ENCODE measurements at places on chromosomes 1 and 21.

GRCh38 chr1:213883618-213884017 is 104.2 kb upstream of the PROX1 start:
- no peak for DNase-seq

DNA sequence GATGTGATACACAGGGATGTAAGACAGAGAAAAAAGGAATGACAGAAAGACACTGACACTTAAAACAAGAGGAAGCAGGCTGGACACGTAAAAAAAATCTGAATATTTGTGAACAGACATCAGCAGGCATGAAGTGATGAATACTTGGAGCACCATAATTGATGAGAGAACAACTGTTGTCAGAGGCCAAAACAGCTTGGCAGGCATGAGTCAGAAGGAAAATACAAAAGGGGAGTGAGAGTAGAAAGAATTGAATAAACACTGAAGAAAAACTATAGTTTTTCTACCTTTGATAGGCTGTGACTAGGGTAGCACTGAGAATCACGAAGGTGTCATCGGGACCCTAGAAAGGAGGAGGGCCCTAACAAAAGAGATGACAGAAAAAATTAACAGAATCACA is 21.6 kb upstream of the GUCA2A start:
- no peak for DNase-seq

DNA sequence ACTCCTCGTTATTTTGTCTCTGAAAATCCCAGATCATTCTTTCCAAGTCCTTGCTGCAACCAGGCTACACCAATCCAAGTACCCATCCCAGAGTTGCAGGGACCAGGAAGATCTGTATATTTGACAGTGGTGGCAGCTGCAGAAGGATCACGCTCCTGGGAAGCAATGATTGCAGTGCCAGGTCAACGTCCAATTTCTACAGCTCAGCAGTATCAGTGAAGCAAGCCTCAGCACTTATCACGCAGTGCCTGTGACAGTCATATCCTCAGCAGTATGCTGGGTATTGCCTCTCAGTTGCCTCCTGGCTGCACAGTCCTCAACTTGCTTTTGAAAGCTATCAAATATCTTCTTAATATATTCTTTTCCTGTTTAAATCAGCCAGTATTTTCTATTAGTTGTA is 66.7 kb downstream of the BARHL2 start:
- no peak for DNase-seq

GRCh38 chr1:220226752-220227151 is 45.5 kb downstream of the RAB3GAP2 start:
- no peak for DNase-seq

- DNase-seq: no peak
Measured at GRCh38 chr1:33392206-33392605, 38.7 kb downstream of the PHC2 start.

DNA sequence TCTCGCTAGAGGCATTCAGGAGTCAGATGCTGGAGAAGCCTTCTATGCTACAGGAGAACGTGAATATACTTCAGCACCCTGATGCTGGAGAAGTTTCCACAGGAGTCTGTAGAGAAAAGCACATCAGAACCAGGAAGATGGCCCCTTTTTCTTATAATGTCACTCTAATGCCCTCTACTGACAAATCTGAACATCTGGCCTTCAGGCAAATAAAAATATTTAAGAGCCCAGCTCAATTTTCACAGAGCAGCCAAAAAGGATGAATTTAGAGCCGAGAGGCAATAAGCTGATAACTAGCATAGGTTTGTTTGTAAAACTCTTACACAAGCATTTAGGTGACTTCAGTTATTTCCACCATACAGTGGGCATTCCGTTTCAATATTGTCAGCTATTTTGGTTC is 3.8 kb upstream of the RRP15 start:
- no peak for DNase-seq

DNA sequence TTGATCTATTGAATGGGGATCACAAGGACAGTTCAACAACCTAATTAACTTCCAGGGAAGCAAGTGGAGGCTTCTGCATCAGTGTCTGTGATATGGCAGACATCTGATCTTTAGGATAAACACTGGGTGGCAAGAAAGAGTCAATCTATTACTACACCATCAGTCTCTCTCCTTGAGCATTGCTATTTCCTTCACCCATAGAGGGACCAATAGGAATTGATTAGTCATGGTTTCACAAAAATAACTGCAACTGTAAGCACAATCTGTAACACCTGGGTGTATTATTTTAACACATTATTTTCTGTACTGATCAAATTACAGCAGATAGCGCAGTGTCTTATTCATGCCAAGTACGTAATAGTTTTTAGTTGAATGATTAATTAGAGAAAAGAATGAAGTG is 50.3 kb downstream of the USP24 start:
- DNase-seq: no peak

DNA sequence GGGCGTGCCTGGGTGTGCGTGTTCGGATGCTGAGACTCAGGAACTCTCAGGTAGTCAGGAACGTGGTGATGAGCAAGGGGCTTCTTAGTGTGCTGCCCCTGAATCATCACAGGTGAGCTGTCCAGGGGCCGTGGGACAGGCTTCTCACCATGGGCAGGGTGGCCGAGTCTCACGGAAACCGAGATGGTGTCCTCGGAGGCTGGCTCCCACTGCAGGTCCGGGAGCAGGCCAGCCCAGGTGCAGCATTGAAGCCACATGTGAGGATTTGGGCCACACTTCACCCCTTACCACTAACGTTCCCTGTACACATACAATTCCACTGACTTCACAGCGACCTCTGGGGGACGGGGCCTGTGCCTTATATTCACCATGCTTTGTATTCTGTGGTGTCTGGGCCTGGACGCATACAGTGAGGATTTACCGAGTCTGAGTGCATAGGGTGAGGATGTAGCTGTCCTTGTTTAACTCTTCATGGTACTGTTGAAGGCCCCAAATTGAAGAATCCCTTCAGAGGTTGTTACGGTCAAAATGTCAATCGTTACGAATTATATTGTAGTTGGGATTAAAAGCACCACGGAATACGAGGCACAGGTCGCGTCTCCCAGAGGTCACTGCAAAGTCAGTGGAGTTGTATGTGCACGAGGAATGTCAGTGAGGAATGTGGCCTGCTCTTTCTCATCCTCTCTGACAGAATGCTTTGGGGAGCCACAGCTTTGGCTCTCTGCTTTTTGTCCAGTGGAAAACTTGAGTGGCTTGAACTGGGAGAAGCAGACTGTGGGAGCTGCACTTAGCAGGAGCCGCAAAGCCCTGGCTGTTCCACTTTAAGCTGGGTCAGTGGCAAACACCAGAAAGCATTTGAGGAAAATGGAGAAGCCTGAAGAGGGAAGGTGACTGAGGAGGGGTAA is 95.3 kb downstream of the MTR start:
- DNase-seq: no peak

- DNase-seq: no peak
Measured at GRCh38 chr1:212612041-212612961, 3.7 kb downstream of the ATF3 start.

- DNase-seq: no peak
Measured at GRCh38 chr1:96741335-96741734, 19.8 kb downstream of the PTBP2 start.

DNA sequence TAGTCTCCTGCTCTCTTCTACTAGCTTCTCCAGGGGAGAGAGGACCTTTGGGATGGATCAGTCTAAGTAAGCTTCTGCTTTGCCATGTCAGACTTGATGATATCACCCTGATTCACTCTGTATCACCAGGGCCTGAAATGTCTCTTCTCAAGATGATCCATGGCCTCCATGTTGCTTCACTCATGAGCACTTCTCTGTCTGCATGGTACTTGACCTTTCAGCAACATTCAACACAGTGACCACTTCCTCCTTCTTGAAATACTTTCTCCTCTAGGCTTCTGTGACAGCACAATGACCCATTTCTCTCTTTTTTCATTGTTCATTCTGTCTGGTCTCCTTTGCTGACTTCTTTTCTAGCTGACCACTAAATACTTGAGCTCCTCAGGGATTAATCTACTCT is 35.3 kb upstream of the NGF start:
- DNase-seq: peak; percentile 13

DNA sequence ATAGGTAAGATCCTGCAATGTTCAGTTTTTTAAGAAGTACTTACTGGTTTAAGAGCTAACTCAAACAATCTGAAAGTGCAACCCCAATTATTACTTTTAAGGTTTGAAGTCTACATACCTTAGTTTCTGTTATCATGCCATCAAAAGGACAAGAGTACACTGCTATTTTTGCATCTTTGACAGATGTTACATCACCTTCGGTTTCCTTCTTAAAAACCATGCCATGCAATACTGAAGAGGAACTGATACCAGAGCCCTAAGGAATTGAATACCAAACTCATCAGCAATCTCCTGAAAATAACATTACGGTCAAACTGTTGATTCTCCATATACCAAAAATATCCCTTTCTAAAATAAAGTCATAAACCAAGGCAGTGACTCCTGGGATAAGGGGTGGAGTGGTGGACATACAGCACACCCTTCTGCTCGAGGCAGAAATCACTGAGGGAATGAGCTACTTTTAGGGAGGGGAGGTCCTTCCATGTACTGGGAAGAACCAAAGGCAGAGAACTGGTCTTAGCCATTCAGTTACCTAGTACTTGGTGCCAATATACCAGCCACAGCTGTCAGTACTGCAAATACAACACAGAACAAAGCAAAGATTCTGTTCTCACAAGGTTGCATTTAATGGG is 8.5 kb downstream of the CCT8 start:
- DNase-seq: no peak

DNA sequence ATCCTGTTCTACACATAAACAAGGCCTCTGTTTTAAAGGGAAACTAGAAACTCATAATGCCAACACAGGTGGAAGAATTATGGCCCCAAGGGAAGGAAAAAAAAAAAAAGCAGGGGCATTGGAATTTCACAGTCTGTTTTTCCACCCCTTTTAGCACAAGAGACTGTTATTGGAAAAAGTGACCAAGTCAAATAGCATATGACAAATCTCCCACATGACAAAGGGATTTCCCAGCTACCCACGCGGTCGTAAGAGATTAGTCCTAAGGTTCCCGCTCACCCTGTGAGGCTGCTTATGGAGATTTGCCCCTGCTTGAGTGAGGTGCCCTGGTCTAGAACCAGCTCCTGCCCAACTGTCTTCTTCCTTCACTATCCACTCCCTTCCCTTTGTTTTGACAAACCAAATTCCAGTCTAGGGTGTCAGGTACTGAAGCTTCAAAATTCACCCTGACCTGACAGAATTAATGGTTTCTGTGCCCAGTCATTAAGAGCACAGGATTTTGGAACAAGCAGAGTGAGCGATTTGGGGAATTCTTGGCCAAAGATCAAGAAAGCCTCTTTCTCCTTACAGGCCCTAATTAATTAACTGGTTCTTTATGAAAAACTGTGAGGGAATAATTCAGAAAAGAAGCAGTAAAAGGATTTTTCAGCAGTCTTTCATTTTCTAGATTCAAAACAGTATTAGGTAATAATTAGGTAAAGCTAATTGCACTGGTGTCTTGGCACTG is 107.3 kb downstream of the NMNAT2 start:
- DNase-seq: no peak

DNA sequence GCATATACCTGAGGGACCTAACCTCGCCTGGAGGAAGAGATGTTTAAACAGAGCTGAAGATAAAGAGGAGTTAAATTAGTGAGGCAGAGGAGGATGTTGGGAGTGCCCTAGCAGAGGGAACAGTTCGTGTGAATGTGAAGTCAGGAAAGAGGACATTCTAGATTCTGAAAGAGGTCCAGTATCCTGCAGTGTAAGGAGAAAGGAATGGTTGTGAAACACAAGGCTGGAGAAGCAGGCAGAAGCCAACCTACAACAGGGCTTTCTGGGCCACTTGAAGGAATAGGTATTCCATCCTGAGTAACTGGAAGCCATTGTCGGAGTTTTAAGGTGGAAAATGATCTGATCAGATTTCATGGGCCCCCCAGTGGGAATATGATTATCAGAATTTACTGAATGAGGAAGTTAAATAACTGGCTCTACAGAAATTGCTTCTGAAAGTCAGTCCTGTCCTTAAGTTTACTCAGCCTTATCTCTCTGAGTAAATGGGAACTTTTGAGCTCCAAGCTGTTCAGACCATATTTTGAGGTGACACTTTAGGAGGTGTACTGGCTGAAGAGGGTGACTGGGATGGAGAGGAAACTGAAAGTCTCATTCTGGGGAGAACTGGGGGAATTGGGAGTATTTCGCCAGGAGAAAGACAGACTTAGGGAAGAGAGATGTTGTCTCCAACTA is 24.4 kb upstream of the FAAH start:
- no peak for DNase-seq

DNA sequence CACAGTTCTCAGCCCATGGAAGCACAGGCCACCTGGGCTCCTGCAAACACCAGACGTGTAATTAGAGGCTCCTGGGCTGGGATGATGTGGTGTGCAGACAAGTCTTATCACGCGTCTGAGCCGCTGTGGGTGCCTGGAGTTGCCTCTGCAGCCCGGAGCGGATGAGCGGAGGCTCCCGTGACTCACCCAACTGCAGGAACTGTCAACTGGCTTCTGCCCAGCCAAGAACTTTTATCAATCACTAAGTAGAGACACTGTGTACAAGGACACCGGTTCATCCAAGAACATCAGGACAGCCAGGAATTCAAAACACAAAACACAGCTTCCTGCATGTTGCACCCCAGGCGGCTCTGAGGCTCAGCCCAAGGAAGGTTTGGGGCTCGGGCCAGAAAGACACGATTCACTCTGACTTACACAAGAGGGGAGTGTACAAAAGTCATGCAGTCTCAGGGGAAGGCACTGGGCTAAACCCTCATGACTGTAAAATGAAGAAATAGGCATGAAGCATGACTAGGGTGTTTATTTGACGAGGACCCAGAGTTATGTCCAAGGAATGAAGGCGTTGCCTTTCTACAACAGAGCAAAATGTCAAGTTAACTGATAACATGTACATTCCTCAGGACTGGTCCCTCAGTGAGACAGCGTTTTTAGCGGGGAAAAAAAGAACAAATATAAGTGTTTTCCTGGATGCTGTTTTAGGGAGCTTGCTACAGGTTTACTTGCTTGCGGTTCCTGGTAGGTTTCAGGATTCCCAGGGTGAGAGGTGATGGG is 21.1 kb downstream of the ERRFI1 start:
- DNase-seq: peak; percentile 85

DNA sequence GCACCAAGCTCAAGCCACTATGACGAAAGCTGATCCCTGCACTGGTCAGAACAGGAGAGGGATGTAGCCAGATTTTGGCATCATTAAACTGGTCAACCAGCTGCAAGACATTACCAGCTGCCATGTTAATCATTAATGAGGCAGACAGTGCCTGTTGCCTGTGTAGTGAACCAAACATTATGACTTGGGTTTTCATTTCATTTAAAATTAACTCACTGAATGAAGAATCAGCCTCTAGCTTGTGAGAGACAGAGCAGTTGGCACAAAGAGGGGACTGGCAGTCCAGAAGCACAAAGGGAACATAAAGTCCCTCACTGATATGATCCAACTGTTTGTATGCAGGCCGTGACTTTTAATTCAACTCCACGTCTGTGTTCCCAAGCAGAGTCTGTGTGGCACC is 318.9 kb downstream of the SEC16B start:
- DNase-seq: no peak

DNA sequence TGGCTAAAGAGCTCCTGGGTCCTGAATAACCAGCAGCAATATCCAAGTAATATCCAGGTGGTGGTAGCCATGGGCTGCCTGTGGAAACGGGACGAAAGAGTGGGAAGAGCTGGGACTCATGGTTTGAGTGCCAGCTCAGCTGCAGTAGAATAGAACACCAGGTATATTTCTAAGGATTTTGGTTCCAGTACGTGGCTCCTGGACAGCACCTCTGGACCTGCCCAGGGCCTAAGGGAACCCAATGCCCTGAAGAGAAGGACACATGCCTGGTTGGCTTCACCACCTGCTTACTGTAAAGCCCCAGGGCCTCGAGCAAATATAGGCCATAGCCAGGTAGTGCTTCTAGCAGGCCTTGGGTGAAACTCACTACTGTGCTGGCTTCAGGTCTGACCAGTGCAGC is 566.7 kb downstream of the KIF26B start:
- no peak for DNase-seq
